Urinary bladder (tissue), 4 donors: ENCODE measurements at places on chromosomes 2 and 18. TPM values are rescaled to one million over a fixed set of nuclear protein-coding genes. Genes with fewer than 3 reads are reported as not detected.

GRCh38 chr18:3973191-3973850 lies 481.8 kb downstream of the DLGAP1 start:
- no peak for DNase-seq

GRCh38 chr2:231521443-231521842 lies 8.8 kb downstream of the NMUR1 start:
- DNase-seq = no peak

- DNase-seq = no peak
These were observed 14.7 kb downstream of the PMS1 start for GRCh38 chr2:189799030-189799331.

DNA sequence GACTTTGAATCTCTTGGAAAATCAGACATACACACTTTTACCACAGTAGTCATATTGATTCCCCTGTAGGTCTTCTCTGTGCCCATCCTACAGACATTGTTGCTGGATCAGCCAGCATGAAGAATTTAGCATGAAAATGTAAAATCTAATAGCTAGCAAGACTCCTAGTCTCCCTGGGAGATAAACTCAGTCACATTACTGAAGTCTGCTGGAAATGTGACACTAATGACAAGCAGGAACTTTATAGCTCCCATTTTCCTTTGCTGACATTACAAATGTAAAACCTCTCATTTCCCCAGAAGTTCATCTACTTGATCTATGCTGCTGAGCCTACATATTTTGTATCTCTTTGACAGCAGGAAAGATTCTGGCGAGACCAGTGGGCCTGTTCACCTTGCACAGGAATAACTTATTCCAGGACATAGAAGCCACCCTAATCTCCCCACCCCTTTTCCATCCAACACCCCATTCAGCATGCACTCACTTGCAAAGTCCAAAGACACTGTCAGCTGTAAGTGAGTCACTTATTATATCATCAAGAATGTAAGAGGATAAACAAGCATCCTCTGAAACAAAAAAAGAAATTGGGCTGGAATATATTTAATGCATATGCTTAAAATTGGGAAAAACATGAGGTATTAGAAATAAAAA lies 648.3 kb upstream of the PKDCC start:
- no peak for DNase-seq

DNA sequence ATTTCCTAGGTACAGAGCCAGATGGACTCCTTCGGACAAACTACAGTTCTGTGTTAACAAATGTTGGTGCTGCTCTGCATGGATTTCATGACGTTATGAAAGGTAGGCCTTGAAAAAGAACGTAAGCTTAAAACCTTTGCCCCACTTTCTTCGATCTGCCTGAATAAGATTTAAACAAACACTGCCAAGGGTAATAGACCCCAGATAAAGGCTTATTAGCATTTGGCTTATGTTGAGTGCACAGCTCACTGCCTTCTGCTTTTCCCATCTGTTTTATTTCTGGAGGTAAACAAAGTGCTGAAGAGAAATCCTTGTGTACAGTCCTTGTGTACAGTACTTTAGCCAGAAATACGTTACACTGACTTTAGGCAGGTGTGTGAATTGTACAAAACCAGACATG lies 50.0 kb upstream of the STON1 start:
- no peak for DNase-seq

DNA sequence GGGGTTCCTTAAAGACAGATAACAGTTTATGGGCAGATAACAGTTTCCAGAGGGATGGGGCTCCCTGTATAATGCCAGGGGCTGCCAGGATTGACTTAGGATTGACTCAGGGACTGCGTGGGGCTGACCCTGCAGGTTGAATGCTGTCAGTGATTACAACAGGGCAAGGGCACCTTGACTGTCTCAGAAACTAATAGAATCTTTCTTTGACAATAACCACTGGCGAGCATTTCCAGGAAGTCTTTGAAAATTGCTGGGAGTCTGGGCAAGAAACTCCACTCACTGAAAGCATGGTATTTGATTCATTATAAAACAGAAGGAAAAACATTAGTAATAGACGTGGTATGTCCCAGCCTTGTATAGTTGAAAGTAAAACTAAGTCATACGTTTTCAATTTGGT lies 101.0 kb downstream of the GPD2 start:
- DNase-seq = no peak

DNA sequence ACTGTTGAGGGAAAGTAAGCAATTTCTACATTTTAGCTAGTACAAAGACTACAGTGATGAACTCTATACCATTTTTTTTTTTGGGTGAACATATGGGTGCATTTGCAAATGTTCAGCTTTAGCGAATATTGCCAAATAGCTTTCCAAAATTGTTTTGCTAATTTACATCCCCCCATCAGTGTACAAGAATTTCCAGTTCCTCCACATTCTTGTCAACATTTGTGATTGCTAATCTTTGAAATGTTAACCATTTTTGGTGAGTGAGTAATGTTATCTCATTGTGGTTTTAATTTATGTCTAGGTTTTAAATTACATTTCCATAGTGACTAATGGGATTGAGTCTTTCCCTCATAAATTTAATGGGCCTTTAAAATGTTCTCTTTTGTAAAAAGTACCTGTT lies 16.4 kb upstream of the CNRIP1 start:
- DNase-seq = no peak

The MAP3K19 gene
- not detected for total RNA-seq
